GM20000 (cell line): ENCODE measurements at places on chromosomes 7 and 10.

DNA sequence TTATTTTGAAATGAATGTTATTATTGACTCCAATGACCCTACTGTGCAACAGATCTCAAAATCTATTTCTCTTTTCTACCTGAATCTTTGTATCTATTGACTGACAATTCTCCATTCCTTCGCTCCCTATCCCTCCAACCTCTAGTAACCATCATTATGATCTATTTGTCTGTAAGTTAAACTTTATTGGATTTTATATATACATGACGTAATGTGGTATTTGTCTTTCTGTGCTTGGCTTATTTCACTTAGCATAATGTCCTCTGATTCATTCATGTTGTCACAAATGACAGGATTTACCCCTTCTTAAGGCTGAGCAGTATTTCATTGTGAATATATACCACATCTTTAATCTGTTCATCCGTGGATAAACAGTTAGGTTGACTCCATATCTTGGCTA lies 200.4 kb upstream of the SORCS1 start:
- DNase-seq = no peak

DNA sequence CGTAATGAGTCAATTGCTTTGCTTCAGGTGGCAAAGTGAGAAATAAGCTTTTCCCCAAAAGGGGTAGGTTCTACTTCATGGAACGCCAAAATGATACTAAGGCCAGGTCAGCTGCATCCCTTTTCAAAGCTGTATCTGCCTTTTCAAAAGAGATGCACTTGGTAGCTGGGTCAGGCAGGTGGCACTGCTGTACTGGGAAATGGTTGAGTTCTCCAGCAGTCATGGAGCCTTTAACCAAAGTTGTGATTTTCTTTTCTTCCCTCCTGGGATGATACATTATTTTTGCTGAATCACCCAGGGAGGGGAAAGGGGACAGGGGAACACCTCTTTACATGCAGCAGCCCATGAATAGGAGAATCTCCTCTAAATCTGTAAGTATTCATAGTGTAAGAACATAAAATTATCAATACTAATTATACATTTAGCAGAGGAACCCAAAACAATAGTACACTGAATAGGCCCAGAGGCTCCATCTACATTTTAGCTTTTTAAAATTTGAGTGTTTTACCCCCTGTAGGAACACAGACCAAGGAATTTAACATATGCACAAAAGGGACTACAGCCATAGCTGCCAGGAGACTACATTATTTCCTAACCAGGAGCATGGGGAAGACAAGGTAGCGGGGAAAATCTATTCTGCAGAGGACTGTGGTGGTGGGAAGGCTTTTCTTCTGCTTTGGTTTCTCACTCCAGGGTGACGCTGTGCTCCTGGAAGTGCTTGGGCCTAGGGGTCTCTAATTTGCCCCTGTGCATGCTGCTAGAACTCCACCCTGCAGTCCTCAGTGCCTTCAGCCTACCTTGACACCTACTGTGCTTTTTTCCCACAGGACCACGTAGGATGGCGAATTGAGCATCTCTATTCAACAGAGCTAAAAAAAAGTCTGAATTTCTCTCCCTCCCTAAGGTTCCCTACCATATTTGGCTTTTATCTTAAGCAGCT lies 6.4 kb upstream of the GPR22 start:
- peak; percentile 18 for DNase-seq

DNA sequence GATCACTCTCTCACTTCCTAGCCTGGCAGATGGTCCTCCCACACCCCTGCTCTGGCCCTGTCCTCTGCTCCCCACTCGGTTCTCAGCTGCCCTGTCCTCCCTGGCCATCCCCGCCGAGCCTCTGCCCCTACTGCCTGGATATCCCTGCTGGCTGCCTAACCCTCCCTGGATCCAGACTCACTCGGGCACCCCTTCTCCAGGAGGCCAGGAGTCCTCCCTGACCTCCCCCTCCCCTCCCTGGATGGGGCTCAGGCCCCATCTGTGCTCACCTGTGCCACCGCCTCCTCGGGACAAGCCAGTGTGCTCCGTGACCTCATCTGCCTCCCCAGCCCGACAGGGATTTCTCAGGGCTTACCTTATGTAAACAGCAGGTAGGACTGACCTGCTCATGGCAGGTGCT lies 406.1 kb downstream of the TCERG1L start:
- no peak for DNase-seq

DNA sequence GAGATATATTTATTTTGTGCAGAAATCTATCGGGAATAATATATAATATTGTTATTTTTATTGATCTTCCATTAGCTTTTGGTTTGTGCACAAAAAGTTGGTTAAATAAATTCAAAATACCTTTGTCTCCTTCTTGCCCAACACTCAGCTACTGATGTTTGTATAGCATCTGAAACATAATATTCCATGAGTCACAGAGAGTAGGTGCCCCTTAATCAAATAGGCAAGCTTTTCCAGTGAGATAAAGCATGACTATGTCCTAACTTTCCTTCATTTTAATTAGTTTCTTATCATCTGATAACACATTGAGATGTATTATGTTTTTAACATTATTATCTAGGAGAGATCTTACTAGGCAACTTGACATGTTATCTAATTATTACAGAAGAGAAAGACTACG lies 432.2 kb downstream of the KIF20B start:
- no peak for DNase-seq

DNA sequence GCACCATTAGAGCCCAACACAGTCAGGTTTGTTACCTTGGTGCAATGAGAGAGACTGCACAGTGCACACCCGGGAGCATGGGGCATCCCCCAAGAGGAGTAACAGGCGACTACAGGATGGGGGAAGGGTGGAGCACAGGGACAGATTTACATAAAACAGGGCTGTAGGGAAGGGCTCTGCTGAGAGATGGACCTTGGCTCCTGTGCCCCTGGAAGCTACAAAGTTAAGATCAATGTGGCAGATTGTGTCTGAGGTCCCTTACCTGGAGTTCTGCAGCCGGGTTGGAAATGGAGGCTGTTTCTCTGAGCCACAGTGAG lies 13.7 kb upstream of the SLC18A3 start:
- DNase-seq = no peak

DNA sequence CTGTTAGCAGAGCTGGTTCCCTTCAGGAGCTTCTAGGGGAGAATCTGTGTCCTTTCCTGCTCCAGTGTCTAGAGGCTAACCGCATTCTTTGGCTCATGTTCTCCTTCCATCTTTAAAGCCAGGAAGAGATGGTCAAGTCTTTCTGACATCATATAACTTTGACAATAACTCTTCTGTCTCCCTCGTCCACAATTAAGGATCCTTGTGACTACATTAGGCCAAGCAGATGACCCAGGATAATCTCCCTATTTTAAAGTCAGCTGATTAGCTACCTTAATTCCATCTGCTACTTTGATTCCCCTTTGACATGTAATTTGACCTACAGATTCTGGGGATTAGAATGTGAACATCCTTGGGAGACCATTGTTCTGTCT lies 28.1 kb upstream of the SLC26A4 start:
- DNase-seq = no peak

- no peak for DNase-seq
Observed at GRCh38 chr7:6614953-6615722, at the start of gene ZNF853. ZNF853 (plus strand) TSS chr7:6615610; CDS start chr7:6616175, 565 bp downstream.

DNA sequence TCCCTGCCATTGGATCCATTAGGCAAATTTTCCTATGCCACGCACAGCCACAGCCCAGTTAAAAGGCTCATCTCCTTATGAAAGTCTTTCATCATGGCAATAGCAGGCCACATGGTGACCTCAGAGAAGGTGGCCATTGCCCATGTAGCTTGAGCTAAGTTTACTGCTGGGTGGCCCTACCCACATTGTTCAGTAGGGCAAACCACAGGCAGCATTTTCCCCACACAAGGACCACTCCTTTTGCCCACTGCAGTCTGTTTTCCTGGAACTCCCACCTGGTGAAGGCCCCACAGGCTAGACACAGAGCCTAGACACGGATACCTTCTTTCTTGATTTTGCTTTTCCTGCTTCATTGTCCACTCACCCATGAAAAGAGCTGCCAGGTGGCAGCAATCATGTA lies 101.5 kb upstream of the NPVF start:
- DNase-seq = no peak

DNA sequence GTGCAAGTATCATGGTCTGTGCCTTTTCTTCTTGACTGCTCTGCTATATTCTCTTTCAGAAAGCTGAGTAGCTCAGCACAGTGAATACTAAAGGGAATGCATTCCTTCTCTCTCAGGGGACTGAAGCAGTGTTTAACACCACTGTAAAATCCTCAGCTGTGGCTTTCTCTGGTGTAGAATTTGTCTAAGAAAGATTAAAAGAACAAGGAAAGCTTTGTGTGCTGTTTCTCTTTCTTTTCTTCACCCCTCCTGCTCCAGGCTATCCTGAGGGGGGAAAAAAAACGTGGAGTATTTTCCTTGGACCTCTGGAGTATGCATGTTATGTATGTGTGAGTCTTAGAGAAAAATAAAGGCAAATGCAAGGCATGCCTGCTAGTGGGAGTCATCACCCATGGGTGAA lies 383.9 kb downstream of the AUTS2 start:
- DNase-seq = no peak

- no peak for DNase-seq
Observed at GRCh38 chr10:80265740-80266512, 23.5 kb downstream of the MAT1A start.

GRCh38 chr10:6101181-6101580 lies 12.3 kb downstream of the RBM17 start:
- peak; percentile 56 for DNase-seq

- no peak for DNase-seq
Observed at GRCh38 chr7:104267701-104268368, 60.0 kb upstream of the ORC5 start.

GRCh38 chr10:117360994-117361667 lies 14.1 kb downstream of the PDZD8 start:
- no peak for DNase-seq

DNA sequence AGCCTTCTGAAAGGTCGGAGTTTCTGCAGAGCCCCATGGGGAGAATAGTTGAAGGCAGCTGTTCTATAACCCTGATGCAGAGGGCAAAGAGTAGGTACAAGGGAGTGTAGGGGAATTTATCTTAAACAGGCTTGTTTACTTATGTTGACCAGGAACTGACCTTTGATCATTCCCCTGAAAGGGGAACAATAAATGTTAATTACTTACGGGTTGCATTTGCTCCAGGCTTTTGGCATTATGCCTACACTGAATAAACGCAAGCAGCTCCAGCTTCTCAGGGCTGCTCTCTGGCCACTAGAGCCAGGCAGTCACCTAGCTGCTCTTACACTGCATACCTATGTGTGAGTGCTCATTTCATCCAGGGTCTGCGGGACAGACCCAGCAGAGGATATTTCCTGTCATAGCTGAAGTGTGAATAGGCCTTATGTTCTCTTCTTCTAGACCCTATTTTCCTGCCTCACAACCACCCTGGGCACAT lies 26.9 kb upstream of the ABCA13 start:
- no peak for DNase-seq

GRCh38 chr7:116953906-116954838 lies 871 bp downstream of the ST7 start:
- no peak for DNase-seq

GRCh38 chr10:33370434-33370930 lies 36.0 kb upstream of the NRP1 start:
- no peak for DNase-seq

DNA sequence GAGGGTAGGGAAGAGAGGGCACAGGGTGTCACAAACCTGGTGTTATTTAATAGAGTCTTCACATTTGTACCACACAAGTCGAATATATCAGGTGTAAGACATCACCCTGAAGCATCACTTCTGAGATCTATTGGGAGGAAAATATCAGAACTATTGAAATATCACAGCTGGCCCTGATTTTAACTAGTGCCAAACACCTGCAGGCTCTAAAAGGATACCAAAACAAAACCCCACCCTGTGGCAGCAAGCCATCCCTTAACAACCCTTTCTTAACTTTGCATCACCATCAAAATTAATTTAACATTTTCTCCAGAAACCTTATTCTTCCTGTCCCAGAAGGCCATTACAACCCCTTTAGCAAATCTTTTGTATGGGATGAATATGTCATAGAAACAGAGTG lies 365.4 kb downstream of the SUGCT start:
- no peak for DNase-seq

DNA sequence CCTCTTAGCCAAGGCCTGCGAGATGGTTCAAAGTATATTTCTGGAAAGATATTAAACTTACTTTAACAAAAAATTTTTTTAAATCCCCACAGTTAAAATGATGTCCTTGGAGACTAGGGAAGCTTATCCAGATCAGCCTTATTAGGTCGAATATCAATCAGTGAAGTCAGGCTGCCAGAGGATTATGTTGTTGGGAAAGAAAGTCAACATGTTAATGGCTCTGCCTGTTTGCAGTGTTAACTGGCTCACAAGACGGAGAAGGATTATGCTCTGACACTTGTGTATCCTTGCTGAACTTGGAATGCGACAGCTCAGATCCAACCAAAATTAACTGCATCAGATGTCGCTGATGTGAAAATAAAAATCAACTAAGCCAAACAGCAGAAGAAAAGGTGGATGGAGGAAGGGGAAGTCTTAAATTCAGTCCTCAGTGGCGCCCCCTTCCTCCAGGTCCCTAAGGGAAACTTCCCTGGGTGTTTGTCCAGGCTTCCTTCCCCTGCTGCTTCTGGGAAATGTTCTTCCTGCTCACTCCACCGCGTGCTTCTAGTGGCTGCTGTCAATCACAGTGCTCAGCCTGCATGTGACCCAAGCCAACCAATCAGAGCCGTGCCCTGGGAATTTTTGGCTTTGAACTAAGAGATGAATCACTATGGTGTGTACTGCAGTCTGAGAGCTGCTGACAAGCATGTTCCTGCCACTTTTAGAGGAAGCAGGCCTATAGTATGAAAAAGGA lies 690.4 kb upstream of the NRP1 start:
- DNase-seq = no peak

DNA sequence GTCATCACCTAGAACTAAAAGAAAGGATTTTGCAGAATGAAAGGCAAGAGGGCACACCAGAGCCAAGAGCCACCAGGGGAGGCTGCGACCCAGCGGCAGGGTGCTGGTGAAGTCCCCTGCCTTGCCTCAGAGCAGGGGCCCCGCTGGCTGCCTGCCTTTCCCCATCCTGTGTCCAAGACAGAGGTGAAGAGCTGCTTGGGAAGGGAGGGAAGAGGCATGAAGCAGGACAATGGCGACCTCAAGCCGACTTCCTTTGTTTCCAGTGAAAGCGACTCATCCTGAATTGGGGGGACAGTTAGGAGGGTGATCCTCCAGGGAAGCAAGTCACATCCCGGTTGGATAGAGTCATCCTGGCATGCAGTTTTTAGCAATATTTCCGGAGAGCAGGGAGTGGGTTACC lies 255.5 kb upstream of the YAE1 start:
- no peak for DNase-seq

DNA sequence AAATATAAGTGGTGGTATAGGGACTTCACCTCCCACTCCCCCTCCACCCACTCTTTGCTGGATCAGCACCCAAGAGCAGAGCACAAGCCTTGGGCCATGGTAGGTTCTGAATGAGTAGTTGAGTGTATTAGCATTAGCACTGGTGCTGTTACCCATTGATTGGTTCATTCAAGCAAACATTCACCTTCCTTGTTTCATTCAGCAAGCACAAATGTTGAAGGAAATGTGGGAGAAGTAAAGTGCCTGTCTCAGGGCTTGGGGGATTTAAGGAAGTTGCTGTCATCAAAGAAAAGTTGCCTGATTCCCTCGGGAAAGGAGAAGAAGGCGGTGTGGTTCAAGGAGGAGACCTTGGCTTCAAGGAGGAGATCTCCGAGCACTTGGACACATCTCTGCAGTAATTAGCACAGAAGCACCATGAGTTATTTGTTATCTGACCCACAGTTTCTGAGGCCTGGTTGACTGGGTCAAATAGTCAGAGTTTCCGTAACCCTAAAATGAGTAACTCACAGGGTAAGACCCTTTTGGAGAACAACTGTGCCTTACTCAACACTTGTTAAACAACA lies 17.3 kb downstream of the IL2RA start:
- DNase-seq = peak; percentile 54

- DNase-seq = no peak
Observed at GRCh38 chr7:15441915-15442314, 119.9 kb downstream of the AGMO start.
